Transverse colon (tissue), 4 donors: ENCODE measurements at places on chromosomes 2 and 18. TPM values are rescaled to one million over a fixed set of nuclear protein-coding genes. Genes with fewer than 3 reads are reported as not detected.
A peak's percentile ranks its signal among the peaks of the same experiment; 100 is the strongest.

DNA sequence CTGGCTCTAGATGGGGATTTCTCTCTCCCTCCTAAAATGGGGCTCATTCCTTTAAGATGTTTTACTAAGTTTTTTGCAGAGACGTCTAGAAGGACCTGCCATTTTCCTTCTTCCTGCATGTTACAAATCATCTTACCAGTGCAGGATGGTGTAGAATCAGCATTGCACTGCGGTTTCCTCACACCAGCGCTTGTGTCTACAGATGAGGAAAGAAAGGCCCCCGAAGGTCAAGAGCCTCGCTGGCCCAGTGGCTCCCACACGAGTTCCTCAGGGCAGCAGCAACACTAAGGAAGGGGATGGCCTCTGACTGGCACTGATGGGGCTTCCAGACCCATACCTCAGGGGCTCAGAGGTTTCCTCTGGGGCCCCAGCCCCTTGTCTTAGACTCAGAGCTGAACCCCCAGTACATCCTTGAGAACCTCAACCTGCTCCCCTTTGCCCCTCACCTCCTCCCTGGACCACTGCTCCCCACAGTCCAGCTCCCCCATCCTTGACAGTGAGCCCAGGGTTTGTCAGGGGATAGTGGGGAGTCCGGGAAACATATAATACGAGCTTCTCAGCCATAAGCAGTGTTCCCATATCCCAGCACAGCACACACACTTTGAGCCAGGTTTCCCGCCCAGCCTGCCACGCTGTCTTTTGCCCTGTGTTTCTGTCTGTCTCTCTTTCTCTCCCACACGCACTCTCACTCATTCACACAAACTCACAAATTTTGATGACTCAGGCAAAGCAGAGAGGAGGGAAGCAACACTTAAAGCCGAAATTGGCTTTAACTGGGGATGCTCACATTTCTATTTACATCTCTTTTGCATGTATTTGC, 29.4 kb downstream of the ZFP36L2 start:
- no peaks in the 10 kb centered on the region for H3K36me3 ChIP-seq
- H3K27me3 ChIP-seq, result no peaks in the 10 kb centered on the region
- no peak for DNase-seq
- no peak overlapping the region for H3K27ac ChIP-seq
- H3K4me3 ChIP-seq, result no peak overlapping the region
- H3K4me1 ChIP-seq, result peaks cover 34% of the 10 kb centered on the region

GRCh38 chr2:9984217-9984739, 32.8 kb downstream of the GRHL1 start:
- peaks cover 9% of the 10 kb centered on the region for H3K4me1 ChIP-seq
- no peaks in the 10 kb centered on the region for H3K36me3 ChIP-seq
- peak overlapping the region; percentile 49 for H3K27ac ChIP-seq
- H3K4me3 ChIP-seq, result no peak overlapping the region
- no peaks in the 10 kb centered on the region for H3K27me3 ChIP-seq
- no peak for DNase-seq

- no peak overlapping the region for H3K4me3 ChIP-seq
- no peaks in the 10 kb centered on the region for H3K36me3 ChIP-seq
- no peak overlapping the region for H3K27ac ChIP-seq
- DNase-seq, result no peak
- no peaks in the 10 kb centered on the region for H3K4me1 ChIP-seq
Observed at GRCh38 chr2:234161932-234162331, 111.4 kb downstream of the SPP2 start.

GRCh38 chr2:18659915-18660314, 70.5 kb upstream of the NT5C1B start:
- no peaks in the 10 kb centered on the region for H3K27me3 ChIP-seq
- no peaks in the 10 kb centered on the region for H3K4me1 ChIP-seq
- H3K4me3 ChIP-seq, result no peak overlapping the region
- DNase-seq, result no peak
- no peak overlapping the region for H3K27ac ChIP-seq

DNA sequence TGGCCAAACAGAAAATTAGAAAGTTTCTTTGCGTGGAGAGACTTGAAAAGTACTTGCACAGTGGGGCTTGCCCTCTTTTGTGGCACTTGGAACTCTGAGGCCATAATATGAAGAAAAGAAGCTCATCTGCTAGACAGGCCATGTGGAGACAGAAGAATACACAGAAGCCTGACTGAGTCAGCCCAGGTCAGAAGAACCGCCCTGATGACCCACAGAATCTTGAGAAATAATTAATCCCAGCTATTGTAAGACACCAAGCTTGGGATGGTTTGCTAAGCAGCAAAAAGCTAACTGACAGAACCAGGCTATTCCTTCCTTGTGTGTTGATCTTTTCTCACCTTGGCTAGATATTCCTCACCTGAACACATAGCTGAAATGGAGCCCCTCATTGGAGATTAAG, 33.7 kb downstream of the G6PC2 start:
- H3K27ac ChIP-seq, result no peak overlapping the region
- no peaks in the 10 kb centered on the region for H3K27me3 ChIP-seq
- DNase-seq, result no peak
- H3K4me3 ChIP-seq, result no peak overlapping the region
- H3K36me3 ChIP-seq, result no peaks in the 10 kb centered on the region
- H3K4me1 ChIP-seq, result no peaks in the 10 kb centered on the region

DNA sequence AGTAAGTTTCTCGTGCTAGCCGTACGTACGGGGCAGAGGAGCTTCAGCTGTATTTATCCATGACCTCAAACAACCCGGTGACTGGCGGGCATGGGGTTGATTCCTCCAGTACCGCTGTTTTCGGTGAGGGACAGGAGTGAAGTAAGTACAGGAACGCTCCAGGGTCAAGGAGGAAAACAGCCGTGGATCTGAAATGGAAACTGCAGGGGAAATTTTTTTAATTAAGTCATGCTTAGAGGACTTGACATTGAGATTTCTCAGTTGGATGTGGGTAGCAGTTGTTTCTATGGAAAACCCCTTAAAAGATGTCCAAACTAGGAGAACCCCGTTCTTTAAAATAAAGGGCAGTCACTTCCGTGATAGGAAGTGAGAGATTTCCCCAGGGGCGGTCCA, 1.2 kb downstream of the RAB12 start:
- H3K27me3 ChIP-seq, result peaks cover 4% of the 10 kb centered on the region
- H3K4me1 ChIP-seq, result peaks cover 39% of the 10 kb centered on the region
- peak overlapping the region; percentile 79 for H3K4me3 ChIP-seq
- peak; percentile 14 for DNase-seq
- H3K36me3 ChIP-seq, result no peaks in the 10 kb centered on the region
- peak overlapping the region; percentile 65 for H3K27ac ChIP-seq

DNA sequence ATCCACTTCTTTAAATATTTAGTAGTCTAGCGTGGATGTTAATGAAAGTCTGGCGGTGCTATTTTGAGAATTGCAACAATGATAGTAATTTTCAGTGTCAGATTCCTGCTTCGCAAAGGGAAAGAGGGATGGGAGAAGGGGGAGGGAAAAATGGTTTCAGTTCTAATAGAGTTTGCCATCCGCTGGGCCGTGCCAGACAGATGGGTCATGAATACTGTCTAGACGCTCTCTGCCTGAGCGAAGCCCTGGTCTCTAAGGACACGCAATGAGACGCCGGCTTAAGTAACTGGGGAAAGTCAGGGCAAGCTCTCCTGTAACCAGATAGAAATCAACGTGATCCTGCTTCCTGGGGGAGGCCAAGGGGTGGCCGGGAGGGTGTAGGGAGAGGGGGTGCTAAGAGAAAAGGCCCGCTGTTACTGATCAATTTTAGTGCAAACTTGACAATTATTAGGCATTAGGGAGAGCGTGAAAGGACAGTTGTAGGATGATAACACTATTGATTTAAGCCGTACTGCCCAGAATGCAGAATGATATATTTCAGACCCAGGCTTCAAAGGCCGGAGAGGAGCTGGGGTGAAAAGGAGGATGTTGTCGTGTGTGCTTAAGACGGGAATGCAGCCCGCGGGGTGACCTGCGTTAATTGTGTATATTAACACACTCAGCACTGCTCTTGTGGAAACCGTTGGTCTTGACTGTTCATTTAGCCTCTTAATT, 229.2 kb downstream of the LDLRAD4 start:
- peaks cover 16% of the 10 kb centered on the region for H3K4me1 ChIP-seq
- no peak for DNase-seq

GRCh38 chr2:143759455-143759854, 630.2 kb downstream of the ARHGAP15 start:
- DNase-seq, result no peak
- H3K4me3 ChIP-seq, result no peak overlapping the region
- no peaks in the 10 kb centered on the region for H3K36me3 ChIP-seq
- no peak overlapping the region for H3K27ac ChIP-seq

DNA sequence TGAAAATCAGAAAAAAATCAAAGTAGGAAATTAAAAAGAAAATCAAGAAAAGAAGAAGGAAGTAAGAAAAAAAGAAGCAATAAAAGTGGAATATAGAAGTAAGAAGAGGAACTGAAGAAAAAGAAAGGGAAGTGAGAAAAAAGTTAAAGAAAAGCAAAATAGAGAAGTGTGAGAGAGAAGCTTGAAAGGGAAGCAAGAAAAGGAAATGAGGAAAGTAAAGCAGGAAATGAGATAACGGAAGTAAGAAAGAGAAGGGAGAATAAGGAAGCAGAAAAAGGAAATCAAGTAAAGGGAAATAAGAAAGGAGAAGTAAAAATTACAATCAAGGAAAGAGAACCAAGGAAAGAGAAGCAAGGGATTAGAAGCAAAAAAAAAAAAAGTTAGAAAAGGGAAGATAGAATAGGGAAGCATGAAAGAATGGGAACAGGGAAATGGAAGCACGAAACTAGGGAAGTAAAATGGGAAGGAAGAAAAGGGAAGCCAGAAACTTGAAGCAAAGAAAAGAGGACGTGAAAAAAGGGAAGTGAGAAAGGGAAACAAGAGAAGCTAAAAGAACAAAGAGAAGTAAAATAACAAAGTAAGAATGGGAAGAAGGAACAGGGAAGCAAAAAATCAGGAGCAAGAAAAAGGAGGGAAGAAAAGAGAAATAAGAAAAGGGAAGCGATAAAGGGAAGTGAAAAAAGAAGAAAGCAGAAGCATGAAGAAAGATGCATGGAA, 243.3 kb upstream of the NCKAP5 start:
- no peaks in the 10 kb centered on the region for H3K36me3 ChIP-seq
- H3K4me3 ChIP-seq, result no peak overlapping the region
- no peaks in the 10 kb centered on the region for H3K4me1 ChIP-seq
- no peak overlapping the region for H3K27ac ChIP-seq

DNA sequence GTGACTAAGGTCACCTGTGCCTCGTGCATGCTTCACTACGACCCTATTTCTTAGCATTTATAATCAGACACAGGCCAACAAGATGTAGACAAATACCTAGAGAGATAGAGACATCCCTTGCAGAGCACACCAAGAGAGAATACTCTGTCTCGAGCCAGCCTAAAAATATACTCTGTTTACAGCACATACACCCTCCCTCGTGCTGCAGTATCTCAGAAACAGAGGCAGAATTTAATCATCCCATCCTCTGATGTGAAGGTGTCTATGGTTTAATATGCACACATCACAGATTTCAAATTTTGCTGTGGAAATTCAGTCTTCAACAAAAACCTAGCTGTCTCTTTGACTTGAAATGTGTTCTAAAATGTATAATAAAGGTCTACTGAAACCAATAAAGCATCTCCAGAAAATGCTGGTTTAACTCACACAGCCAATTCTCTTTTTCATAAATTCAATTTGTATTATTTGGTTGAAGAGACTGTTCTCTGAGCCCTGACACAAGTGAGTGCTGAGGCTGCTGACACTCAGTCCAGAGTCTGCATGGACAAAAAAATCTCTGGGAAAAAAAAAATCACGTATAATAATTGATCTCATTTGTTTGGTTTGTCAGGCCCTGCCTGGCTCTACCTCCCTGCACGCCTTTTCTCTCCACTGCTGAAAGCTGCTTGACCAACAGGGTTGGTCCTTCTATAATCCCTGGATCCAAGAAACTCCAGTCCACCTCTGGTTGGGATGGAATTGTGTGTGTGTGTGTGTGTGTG, 142.0 kb upstream of the FSHR start:
- H3K27ac ChIP-seq, result no peak overlapping the region
- H3K4me3 ChIP-seq, result no peak overlapping the region
- no peaks in the 10 kb centered on the region for H3K36me3 ChIP-seq
- no peaks in the 10 kb centered on the region for H3K4me1 ChIP-seq
- no peak for DNase-seq
- H3K27me3 ChIP-seq, result no peaks in the 10 kb centered on the region

The NXPH2 gene
- total RNA-seq, result not detected

The NTSR2 gene
- not detected for total RNA-seq

The TEKT4 gene
- total RNA-seq, result not detected

The TBR1 gene
- total RNA-seq, result not detected

The DYSF gene
- total RNA-seq, result 3.7 TPM
